ENCODE measurements at places on chromosomes 3 and 15.

GRCh38 chr15:60212536-60212935 lies 185.2 kb downstream of the ANXA2 start:
- no peak for DNase-seq

DNA sequence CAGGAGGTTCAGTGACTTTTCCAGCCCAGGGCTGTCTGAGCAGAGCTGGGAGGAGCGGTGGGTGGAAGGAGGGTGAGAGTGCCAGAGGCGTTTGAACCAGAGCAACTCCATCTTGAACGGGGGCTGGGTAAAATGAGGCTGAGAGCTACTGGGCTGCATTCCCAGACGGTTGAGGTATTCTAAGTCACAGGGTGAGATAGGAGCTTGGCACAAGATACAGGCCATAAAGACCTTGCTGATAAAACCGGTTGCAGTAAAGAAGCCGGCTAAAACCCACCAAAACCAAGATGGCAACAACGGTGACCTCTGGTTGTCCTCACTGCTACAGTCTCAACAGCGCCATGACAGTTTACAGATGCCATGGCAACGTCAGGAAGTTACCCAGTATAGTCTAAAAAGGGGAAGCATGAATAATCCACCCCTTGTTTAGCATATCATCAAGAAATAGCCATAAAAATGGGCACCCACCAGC lies 60.2 kb downstream of the ABTB1 start:
- DNase-seq: no peak

GRCh38 chr3:129683201-129683600 lies 76.7 kb upstream of the PLXND1 start:
- no peak for DNase-seq

GRCh38 chr15:27660676-27661075 lies 438.4 kb downstream of the OCA2 start:
- no peak for DNase-seq

GRCh38 chr3:59654123-59654479 lies 604.3 kb upstream of the CFAP20DC start:
- no peak for DNase-seq

DNA sequence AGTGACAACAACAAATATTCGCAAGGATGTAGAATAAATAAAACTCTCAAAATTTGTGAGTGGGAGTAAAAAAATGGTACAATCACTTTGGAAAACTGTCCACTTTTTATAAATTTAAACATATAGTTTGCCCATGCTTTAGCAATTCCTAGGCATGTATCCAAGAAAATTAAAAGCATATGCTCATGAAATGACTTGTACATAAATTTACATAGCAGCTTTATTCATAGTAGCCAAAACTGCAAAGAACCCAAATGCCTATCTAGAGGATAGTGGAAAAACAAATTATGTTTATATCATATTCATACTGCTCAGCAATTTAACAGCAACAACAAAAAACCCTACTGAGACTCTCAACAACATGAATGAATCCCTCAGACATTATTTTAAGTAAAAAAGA lies 363.6 kb upstream of the CCDC54 start:
- DNase-seq: no peak

DNA sequence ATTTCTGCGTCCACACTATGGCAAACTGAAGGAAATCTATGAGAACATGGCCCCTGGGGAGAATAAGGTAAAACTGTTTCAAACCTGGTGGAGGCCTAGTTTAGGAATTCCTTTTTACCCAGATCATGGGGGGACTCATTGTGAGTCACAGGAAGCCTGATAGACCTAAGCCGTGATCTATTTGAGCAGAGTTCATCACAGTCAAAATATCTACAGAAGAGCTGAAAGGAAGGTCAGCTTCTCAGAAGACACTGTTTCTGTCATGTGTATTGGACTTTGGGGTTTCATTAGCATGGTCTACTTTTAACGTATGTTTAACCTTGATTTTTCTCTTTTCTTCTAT lies 1.3 kb downstream of the PSMD2 start:
- no peak for DNase-seq

DNA sequence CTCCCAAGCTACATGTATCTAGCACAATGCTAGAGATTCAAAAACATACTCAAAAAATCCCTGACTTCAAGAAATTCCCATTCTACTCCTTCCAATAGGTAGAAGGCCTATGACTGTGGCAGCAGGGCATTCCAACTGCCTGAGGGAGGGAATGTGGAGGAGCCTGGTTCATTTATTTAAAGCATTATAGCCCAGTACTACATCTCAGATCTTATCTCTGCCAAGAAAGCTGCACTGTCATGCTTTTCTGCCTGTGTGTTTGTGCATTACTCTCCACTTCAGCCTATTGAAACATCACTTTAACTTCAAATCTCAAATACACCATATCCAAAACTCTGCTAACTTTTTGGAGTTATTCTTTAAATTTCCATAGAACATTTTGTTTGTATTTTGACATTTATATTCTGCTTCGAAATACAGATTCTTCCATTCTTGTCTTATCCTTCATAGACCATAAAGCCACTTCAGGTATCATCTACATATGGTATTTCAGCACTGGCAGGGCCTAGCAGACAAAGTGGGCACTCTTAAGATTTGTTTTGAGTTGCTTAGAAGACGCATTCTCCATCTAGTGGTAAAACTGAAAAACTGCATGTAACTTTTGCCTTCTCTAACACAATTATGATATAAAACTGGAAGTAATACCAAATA lies 59.1 kb upstream of the NEDD4 start:
- no peak for DNase-seq

GRCh38 chr3:21170964-21171363 lies 580.0 kb downstream of the ZNF385D start:
- no peak for DNase-seq

GRCh38 chr15:40082195-40082883 lies 26.3 kb downstream of the BMF start:
- DNase-seq: no peak

DNA sequence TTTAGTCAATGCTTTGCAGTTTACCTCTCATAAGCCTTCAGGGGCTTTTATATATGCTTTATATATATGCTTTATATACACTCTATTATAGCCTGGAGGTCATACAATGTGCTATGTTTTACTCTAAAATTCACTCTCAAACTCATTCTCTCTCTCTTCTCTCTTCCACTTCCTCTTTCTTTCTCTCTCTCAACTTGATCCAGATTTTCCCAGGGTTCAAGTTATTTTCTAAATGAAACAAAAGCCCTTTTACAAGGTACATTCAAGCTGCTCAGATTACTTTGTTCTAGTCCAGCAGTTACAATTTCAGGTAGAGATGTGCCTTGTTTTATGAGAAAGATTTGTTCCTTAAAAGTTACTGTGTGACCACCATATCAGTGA lies 79.6 kb upstream of the ACP3 start:
- DNase-seq: no peak

DNA sequence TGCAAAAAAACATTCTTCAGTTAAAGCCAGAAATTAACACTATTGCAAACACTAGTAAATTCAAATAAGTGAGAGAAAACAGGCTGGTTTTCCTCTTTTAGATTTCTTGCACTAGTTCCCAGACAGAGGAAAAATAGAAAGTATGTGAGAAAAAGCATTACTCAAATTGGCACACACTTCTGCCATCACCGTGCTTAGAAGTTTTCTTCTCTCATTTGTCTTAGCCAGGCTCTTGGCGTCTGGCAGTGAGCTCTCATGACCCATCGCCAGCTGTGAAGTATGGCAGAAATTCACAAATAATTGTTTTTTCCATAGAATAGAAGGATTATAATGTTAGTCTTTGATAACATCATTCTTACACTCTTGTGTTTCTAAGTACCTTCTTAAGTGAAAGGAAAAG lies 515.9 kb downstream of the GBE1 start:
- DNase-seq: no peak

DNA sequence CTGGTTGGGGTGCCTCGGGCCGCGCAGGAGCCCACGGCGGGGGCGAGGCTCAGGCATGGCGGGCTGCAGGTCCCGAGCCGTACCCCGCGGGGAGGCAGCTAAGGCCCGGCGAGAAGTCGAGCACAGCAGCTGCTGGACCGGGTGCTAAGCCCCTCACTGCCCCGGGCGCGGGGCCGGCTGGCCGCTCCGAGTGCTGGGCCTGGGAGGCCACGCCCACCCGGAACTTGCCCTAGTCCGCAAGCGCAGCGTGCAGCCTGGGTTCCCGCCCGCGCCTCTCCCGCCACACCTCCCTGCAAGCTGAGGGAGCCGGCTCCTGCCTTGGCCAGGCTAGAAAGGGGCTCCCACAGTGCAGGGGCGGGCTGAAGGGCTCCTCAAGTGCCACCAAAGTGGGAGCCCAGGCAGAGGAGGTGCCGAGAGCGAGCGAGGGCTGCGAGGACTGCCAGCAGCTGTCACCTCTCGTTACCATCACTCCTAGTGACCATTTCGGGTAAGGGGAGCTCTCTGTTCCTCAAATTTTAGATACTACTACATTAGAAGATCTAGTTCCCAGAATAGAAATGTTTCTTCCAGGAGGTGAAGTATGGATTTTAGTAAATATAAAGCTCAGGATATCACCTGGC lies 417.0 kb upstream of the AGTR1 start:
- no peak for DNase-seq

GRCh38 chr3:52193065-52193464 lies 4.9 kb upstream of the ALAS1 start:
- no peak for DNase-seq

- DNase-seq: peak; percentile 7
Measured at GRCh38 chr3:13479332-13479581, 849 bp upstream of the HDAC11 start.

DNA sequence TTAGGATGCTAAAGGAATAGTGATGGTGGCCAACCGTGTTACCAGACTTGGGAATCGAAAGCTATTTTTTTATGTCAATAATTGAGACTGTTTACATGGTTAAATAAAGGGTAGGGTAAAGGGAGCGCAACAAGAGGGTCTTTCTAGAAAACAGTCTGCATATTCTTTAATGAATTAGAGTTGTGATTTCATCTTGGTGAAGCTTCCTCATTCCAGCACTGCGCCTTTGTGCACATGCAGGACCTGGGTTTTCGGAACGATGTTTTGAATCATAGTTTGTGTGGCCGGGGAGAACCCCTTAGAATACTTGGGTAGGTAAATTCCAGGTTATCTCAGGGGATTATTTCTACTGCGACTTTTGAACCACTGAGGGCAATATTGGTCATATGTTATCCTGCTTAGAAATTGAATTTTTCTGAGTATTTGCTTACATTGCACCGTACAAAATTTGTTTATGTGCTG lies 1.3 kb downstream of the PIK3CA start:
- no peak for DNase-seq

GRCh38 chr15:73024168-73024567 lies 28.1 kb upstream of the NEO1 start:
- DNase-seq: no peak

GRCh38 chr3:151838574-151839312 lies 24.8 kb downstream of the AADAC start:
- DNase-seq: no peak

DNA sequence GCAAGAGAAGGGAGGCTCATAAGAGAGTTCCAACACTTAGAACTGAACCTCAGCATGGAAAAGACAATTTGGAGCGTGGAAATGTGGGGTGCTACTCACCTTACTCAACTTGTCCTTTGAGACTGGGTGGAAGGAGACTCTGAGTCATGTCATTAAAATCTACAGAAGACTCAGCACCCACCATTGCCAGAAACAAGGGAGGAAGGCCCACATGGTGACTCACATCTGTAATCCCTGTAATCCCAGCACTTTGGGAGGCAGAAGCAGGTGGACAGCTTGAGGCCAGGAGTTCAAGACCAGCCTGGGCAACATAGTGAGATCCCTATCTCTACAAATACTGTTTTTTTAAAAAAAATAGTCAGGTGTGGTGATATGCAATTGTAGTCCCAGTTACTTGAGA lies 161.9 kb upstream of the UBE3A start:
- no peak for DNase-seq

GRCh38 chr15:28955160-28955992 lies 69.6 kb downstream of the APBA2 start:
- DNase-seq: no peak

GRCh38 chr3:66629150-66629981 lies 128.5 kb upstream of the LRIG1 start:
- no peak for DNase-seq

- no peak for DNase-seq
Measured at GRCh38 chr3:145971186-145971585, 189.8 kb downstream of the PLOD2 start.

DNA sequence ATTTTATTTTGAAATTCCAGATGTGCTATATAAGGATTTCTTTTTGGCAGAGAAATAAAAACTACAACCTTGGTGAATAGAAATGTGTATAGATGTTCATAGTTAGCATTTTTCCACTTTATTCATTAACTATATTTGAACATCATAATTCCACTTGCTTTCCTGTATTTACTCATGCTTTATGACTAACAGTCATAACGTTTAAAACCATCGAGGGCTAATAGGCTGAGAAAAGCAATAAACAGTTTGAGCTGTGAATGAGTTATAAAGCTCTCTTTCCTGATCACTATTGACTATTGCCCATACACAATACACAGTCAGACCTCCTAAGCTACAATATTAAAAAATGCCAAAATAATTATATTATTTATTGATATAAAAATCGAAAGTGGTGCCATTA lies 502.1 kb upstream of the RASGRP1 start:
- no peak for DNase-seq

DNA sequence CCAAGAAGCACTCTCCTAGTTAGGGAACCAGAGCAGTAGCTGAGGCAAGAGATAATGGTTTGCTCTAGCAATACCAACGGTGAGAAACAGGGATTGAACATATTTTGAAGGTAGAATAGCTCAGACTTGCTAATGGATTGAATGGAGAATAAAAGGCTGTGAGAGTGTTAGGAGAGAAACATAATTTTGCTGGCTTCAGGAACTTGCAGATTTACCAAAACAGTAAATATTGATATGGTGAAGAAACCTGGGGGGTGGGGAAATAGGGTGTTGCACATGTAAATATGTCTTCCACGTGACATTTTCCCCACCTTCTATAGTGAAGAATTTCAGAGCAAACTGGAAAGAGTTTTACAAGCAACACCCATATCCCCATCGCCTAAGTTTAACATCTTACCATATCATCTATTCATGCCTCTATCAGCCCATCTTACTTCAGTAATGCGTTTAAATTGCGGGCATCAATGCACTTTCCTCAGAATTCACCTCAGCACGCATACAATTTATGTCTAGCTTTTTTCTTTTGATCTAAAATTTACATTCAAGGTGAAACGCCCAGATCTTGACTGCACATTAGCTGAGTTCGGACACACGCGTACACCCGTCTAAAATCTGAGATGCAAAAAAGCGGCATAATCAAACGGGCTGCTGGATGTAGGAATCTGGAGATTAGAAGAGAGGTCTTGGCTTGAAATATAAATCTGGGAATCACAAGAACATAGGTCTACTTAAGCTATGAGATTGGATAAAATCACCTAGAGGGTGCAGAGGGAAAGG lies 891 bp upstream of the NR1D2 start:
- DNase-seq: no peak
